ENCODE measurements at places on chromosomes 1 and 21. TPM values are rescaled to one million over a fixed set of nuclear protein-coding genes. Genes with fewer than 3 reads are reported as not detected.

Gene NKAIN1
- total RNA-seq = not detected

Gene WNT3A
- total RNA-seq = not detected

Gene REN
- not detected for total RNA-seq

Gene ASCL5
- total RNA-seq = not detected

Gene KLHDC9
- not detected for total RNA-seq

Gene CDA
- total RNA-seq = not detected

Gene TCHH
- total RNA-seq = not detected

Gene MYBPHL
- not detected for total RNA-seq
